ENCODE measurements at places on chromosomes 11 and 22. TPM values are rescaled to one million over a fixed set of nuclear protein-coding genes. Genes with fewer than 3 reads are reported as not detected.
A peak's percentile ranks its signal among the peaks of the same experiment; 100 is the strongest.

GRCh38 chr11:87425391-87425790, 387.7 kb downstream of the TMEM135 start:
- H3K4me1 ChIP-seq = peaks cover 50% of the 10 kb centered on the region
- no peaks in the 10 kb centered on the region for H3K36me3 ChIP-seq
- H3K27ac ChIP-seq = peak overlapping the region; percentile 100
- no peaks in the 10 kb centered on the region for H3K27me3 ChIP-seq

- DNase-seq = no peak
- H3K36me3 ChIP-seq = no peaks in the 10 kb centered on the region
- no peak overlapping the region for H3K27ac ChIP-seq
- no peaks in the 10 kb centered on the region for H3K27me3 ChIP-seq
- no peak overlapping the region for H3K4me3 ChIP-seq
- no peaks in the 10 kb centered on the region for H3K4me1 ChIP-seq
These were observed 322.2 kb downstream of the LUZP2 start for GRCh38 chr11:24819006-24819405.

GRCh38 chr22:27347951-27348350, 453.6 kb downstream of the MN1 start:
- H3K36me3 ChIP-seq = no peaks in the 10 kb centered on the region
- H3K27me3 ChIP-seq = no peaks in the 10 kb centered on the region
- DNase-seq = no peak
- no peaks in the 10 kb centered on the region for H3K4me1 ChIP-seq
- H3K27ac ChIP-seq = no peak overlapping the region

- H3K4me1 ChIP-seq = peaks cover 88% of the 10 kb centered on the region
- no peak overlapping the region for H3K4me3 ChIP-seq
- no peak for DNase-seq
- no peaks in the 10 kb centered on the region for H3K27me3 ChIP-seq
- peak overlapping the region; percentile 96 for H3K27ac ChIP-seq
These were observed 18.0 kb downstream of the FLI1 start for GRCh38 chr11:128711890-128712289.

DNA sequence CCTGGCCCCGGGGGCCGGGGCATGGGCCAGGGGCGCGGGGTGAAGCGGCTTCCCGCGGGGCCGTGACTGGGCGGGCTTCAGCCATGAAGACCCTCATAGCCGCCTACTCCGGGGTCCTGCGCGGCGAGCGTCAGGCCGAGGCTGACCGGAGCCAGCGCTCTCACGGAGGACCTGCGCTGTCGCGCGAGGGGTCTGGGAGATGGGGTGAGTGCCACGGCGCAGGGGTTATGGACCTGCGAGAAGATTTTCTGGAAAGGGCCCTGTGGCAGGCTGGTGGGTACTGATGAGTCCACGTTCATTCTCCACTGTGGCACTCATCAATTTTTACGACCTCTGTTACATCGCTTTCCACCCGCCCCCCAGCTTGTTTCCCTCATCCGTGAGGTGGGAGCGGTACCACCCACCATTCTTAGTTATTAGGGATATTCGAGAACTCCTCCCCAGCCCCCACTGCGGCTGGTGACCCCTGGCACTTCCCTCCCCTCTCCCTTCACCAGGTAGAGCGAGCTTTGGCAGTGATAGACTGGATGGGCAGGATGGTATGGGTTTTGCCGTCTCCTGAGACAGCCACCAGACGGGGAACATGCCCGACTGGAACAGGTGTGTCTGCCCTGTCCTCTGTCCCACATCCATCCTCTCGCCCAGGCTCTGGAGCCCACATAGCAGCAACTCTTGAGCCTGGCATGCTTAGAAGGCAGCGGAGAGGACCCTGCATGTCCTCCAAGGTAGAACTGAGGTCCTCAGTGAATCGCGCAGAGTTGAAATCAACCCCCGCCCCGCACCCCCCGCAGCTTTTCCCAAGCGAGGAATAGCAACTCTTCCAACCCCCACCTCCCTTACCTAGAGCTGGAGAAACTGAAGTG, 562 bp downstream of the DGAT2 start:
- no peak for DNase-seq
- no peaks in the 10 kb centered on the region for H3K36me3 ChIP-seq
- peaks cover 8% of the 10 kb centered on the region for H3K4me1 ChIP-seq
- H3K27ac ChIP-seq = no peak overlapping the region

GRCh38 chr11:79686703-79687419, 246.0 kb upstream of the TENM4 start:
- H3K27me3 ChIP-seq = no peaks in the 10 kb centered on the region
- no peak overlapping the region for H3K27ac ChIP-seq
- H3K36me3 ChIP-seq = no peaks in the 10 kb centered on the region
- no peak for DNase-seq

DNA sequence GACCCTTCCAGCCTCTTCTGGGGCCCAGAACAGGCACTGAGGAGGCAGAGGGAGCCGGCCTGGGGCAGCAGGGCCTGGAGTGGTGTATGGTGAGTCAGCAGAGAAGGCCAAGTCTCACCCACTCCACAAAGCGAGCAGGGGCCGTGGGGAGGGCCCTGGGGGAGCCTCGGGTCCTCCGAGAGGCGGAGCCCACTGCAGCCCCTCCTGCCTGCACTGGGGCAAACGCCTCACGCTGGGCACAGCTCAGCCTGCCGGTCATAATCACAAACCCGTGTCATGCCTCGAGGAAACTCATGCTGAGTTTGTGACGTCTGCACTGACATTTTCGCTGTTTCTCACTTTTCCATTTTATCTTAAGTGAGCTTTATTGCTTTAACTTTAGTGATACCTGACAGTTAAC, 38.4 kb downstream of the TOLLIP start:
- DNase-seq = no peak
- H3K27me3 ChIP-seq = no peaks in the 10 kb centered on the region
- H3K4me3 ChIP-seq = no peak overlapping the region
- H3K27ac ChIP-seq = no peak overlapping the region

DNA sequence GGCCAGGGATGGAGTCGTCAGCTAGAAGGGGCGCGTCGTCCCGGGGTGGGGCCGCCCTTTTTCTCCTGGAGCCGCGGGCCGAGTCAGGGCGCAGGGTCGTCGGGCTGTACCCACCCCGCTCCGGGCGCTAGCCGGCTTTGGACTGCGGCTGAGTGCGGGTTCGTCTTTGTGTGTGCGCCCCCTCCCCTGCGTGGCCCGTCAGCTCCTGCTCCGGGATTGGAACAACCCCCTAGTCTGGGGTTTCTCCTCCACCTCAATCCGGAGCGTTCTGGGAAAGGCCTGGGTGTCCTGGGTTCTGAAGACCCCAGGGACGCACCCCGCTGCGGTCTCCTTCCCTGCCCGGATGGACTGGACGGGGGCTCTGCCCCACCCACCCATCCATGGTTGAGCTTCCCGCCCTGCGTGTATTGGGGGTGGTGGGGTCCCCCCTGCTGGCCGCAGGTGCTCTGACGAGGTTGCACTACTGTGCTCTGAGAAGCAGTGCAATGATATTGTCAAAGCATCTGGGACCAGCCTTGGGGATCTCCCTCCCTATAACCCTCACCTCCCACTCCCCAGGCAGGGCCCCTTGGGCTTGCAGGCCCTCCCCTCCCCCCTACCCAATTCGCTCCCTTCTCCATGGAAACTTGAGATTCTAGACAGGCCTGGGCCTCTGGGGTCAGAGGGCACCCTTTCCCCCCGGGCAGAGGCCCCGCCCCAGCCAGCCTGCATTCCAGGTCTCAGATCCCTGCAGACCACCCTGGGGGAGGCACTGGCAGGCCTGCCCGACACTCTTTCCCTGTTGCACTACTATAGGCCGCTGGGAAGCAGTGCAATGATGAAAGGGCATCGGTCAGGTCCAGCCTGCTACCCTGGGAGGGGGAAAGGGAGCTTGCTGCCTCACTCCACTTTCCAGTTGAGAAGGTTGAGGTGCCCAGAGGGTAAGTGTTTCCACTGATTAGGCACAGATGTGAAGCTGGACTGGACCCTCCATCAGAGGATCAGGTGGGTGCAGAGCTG, 10.7 kb downstream of the SDF2L1 start:
- H3K27me3 ChIP-seq = no peaks in the 10 kb centered on the region
- H3K4me3 ChIP-seq = peak overlapping the region; percentile 66
- no peak for DNase-seq
- peak overlapping the region; percentile 69 for H3K27ac ChIP-seq
- H3K4me1 ChIP-seq = peaks cover 30% of the 10 kb centered on the region

DNA sequence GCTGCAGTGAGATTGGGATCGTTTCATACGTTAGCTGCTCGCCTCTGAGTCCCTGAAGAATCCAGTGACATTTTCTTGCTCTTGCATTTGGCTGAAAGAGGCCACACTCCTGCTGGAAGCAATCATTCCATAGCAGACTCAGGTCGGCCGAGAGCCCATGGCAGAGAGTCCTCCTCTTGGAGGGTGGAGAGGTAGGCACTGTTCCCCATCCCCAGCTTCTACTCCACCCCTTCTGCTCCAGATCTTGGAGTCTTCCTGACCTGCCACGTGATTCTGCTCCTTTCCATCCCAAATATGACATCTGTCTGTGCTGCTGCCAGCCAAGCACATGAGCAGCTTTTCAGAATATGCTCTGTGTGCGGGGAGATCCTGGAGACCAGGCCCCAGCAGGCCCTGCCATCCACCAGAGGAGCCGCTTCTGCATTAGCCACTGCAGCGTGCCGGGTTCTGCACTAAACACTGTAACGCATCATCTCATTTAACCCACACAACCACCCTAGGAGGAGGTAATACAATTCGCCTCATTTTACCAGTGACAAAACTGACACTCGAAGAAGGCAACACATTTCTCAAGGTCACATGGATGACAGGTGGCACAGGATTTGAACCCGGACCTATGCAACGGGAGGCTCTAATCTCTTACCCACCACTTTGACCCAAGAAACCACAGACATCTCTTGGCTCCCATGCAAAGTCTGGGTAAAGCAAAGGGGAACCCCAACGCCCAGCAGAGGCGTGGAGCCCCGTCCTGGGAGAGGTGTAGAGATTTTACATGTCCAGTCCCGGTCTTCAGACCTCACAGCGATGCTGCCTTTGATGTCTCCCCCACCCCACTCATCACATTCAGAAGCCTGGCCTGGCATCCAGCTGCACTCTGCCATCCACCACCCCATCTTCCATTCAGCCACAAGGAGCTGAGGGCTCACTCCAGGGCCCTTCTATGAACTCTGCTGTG, 78.8 kb downstream of the FEZ1 start:
- H3K4me1 ChIP-seq = no peaks in the 10 kb centered on the region
- no peaks in the 10 kb centered on the region for H3K27me3 ChIP-seq
- H3K27ac ChIP-seq = no peak overlapping the region
- H3K4me3 ChIP-seq = no peak overlapping the region
- DNase-seq = no peak

- H3K4me1 ChIP-seq = peaks cover 61% of the 10 kb centered on the region
- DNase-seq = peak; percentile 52
- H3K36me3 ChIP-seq = no peaks in the 10 kb centered on the region
- H3K27me3 ChIP-seq = no peaks in the 10 kb centered on the region
- H3K4me3 ChIP-seq = no peak overlapping the region
These were observed 36.1 kb upstream of the AMOTL1 start for GRCh38 chr11:94731880-94732601.

- no peaks in the 10 kb centered on the region for H3K27me3 ChIP-seq
- peaks cover 6% of the 10 kb centered on the region for H3K4me1 ChIP-seq
- no peak overlapping the region for H3K27ac ChIP-seq
- H3K36me3 ChIP-seq = no peaks in the 10 kb centered on the region
These were observed 11.4 kb downstream of the FAM181B start for GRCh38 chr11:82722231-82722630.

GRCh38 chr11:118916842-118917388, 8.8 kb downstream of the BCL9L start:
- no peak for DNase-seq
- H3K27ac ChIP-seq = no peak overlapping the region
- H3K27me3 ChIP-seq = no peaks in the 10 kb centered on the region
- H3K4me1 ChIP-seq = peaks cover 82% of the 10 kb centered on the region

GRCh38 chr11:12198251-12199222, 88.1 kb downstream of the MICAL2 start:
- no peak overlapping the region for H3K4me3 ChIP-seq
- H3K27me3 ChIP-seq = no peaks in the 10 kb centered on the region
- H3K4me1 ChIP-seq = peaks cover 38% of the 10 kb centered on the region
- H3K36me3 ChIP-seq = peaks cover 10% of the 10 kb centered on the region
- H3K27ac ChIP-seq = no peak overlapping the region
- no peak for DNase-seq

Gene MMP8
- not detected for total RNA-seq

Gene TUB
- 2.3 TPM for total RNA-seq

Gene CEND1
- total RNA-seq = 0.21 TPM

Gene GSTT2B
- total RNA-seq = 17.0 TPM

Gene OR56A3
- not detected for total RNA-seq

Gene CSRP3
- total RNA-seq = not detected

Gene WT1
- total RNA-seq = not detected
